ENCODE measurements at places on chromosomes 11 and 22.

DNA sequence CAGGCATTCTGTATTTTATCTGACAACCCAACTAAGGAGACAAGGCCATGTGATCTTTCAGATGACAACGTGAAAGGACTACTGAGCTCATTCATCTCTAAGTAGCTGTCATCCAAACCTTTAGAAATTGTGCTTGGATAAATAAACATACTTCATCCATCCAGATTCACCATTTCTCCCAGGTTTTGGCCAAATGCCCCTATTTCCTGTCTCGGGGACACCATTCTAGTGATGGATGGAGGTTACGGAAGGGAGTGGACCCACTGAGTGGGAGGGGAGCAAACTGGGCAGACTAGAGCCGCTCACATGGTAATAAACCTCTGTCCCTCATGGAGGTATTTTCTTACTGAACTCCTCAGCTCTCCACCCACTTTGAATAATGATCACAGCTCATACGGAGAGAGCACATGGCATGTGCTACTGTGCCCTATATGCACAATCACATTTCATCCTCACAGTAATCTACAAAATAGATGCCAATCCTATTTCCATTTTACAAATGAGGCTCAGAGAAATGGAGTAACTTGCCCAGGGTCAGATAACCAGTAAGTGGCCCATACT is 114.4 kb downstream of the SLC1A2 start:
- no peak for DNase-seq

DNA sequence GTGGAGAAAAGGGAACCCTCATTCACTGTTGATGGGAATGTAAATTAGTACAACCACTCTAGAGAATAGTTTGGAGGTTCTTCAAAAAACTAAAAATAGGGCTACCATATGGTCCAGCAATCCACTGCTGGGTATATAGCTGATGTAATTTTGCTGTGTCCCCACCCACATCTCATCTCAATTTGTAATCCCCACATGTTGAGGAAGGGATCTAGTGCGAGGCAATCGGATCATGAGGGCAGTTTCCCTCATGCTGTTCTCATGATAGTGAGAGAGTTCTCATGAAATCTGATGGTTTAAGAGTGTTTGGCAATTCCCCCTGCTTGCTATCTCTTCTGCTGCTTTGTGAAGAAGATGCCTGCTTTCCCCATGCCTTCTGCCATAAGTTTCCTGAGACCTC is 17.1 kb upstream of the OR52M1 start:
- no peak for DNase-seq

GRCh38 chr22:22558972-22559603 is at the start of gene PRAME:
Gene PRAME (minus strand): TSS chr22:22559265. CDS start chr22:22556832, 2,433 bp downstream.
- DNase-seq = peak; percentile 88

DNA sequence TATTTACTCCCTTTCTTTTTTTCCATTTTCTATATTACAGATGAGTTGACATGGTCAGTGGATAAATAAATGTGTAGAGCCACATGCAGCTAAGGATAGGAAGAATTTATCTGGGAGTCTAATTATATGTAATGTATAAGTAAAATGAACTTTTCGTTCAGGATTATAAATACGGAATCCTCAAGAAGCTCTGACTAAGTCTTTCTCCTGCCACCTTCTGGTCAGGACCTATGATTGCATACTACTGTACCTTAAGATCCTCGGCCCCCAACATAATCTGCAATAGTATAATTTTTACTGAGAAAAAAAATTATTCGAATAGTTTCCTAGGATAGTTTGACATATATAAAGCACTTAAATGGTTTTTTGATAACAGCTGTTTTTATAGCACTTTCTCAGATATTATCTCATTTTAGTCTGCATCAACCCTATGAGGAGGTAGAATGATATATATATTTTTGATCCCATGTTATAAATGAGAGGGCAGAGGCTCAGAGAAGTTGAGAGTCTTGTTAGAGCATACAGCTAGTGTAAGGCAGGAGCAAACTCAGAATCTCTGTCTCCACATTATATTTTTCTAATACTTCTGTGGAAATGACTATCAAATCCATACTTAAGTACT is 36.1 kb downstream of the CCDC90B start:
- peak; percentile 34 for DNase-seq

- DNase-seq = peak; percentile 81
Measured at GRCh38 chr11:35066783-35067423, 72.1 kb upstream of the CD44 start.

- no peak for DNase-seq
Measured at GRCh38 chr11:20589796-20590195, 9.6 kb upstream of the SLC6A5 start.

DNA sequence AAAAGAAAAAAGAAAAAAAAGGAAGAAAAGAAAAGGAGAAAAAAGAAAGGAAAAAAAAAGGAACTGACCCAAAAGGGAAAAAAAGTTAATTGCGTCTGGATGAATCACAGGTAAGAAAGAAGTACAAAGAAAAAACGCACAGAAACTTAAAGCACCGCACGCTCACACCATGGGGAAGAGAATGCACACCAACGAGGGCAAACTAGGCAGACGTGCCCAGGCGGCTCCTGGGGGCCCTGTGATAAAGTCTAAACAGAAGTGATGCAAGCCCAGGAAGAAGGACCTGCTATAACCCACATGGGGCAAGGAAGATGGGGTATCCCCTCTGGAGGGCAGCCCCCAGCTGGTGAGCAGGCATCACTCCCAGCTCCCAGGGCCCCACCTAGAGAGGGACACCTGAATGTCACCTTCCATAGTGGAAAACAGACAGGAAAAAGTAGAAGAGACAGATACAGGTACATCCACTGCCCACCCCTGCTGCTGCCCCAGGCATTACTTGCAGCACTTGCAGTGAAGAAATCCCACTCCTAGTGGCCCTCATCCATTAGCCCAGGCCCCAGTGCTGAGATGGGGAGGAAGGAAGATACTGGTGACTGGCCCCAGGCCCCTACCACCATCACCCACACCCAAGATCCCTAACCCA is 28.9 kb downstream of the NAP1L4 start:
- no peak for DNase-seq

DNA sequence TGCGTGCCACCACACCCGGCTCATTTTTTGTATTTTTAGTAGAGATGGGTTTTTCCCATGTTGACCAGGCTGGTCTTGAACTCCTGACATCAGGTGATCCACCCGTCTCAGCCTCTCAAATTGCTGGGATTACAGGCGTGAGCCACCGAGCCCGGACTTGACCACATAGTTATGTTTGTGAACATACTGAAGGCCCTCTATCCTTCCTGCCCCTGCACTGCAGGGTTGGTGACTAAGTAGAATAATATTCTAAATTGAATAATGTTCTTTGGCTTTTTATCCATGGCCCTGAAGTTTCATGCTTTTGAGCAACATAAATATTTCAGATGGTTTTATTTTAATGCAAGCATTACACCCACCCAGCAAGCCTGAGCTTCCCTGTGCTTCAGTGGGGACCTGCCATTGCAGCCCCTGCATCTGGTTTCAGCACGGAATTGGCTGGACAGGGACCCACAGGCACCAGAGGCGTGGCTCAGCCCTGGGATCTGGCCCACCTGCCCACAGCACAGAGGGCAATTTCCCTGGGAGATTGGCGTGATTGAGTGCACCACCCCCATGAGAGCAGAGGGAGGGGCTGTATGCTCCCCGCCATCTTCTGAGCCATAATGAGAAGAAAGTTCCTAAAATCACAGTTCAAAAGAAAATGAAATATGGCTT is 460.5 kb downstream of the BRD1 start:
- no peak for DNase-seq

GRCh38 chr22:29316141-29316828 is 788 bp upstream of the RASL10A start:
- DNase-seq = no peak

DNA sequence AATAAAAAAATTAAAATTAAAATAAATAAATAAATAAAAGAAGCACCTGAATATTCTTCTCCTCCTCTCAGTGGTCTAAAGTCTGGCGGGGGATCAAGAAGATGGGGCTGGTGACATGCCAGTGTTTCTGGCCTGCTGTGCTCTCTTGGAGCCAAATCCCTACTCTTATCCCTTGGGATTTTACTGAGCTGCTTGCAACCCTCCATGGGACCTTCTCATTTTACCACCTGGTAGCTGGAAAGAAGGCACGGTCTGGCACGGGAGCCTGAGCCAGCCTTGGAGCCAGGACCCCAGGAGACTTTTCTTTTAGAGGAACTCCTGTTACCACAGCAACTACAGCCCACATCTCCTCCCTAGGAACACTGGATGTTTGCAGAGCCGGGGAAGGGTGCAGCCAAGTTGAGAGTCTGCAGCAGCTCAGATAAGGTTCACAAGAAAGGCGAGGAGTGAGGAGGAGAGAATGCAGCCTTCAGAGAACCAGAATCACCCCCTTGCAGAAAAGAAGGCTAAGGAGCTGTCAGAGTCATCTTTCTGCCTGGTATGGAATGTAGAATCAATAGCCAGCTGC is 21.4 kb downstream of the CD6 start:
- no peak for DNase-seq

- no peak for DNase-seq
Measured at GRCh38 chr11:69000831-69001242, 12.2 kb downstream of the MRGPRF start.

- no peak for DNase-seq
Measured at GRCh38 chr22:50031189-50032091, 18.9 kb upstream of the IL17REL start.

- no peak for DNase-seq
Measured at GRCh38 chr11:131600628-131601027, 230.2 kb downstream of the NTM start.

DNA sequence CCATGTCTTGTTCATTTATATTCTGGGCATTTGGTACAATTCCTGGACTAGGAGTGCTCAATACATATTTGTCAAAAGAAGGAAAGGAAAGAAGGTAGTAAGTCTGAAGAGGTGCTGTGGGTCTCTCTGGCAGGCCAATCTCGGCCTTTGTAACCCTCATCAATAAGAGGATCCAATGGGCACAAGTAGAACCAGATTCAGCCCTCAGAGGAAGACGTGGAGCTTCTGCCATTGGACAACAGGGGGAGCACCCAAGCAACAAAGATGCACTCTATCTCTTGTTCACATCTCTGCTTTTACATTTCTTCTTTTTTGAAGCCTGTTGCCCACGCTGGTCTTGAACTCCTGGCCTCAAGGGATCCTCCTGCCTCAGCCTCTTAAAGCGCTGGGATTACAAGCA is 2.2 kb upstream of the VPS11 start:
- DNase-seq = peak; percentile 56

DNA sequence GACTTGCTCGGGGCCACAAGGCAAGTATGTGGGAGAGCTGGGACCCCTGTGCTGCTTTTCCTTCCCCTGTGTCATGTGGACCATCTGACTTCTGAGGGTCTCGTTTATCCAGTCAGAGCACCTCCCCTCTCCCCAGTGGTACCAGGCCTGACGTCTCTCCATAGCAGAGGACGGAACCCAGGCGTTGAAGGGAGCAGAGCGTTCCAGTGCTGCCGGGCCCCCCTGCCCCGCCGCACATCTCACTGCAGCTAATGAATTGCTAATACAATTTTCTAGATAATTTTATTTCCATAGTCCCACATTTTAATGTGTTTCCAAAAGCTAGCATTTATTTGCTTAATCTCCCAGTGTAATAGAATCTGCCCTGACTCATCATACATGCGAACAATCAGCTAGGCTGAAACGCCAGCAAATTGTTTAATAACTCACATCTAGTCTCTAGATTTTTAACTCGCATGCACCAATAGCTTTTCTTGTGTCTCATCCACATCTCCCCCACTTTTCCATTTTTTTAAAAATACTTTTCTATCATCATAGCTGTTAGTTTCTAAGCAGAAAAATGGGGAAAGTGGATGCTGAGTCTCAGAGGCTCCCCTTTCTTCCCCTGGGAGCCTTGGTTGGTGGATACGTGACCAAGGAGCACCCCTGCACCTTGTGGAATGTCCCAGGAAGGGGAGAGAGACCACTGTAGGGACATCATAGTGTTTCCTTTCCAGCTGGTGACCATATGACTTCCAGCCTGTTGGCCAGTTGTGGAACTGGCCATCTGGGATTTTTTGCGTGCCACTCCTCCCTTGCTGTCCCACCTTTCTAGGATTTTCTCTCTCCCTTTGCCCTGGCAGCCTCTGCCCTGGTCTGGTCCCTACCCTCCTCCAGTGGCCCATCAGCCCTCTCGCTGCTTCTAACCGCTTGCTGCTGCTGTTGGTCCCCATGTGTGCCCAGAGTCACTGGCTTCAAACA is 58.6 kb upstream of the NNMT start:
- DNase-seq = no peak

DNA sequence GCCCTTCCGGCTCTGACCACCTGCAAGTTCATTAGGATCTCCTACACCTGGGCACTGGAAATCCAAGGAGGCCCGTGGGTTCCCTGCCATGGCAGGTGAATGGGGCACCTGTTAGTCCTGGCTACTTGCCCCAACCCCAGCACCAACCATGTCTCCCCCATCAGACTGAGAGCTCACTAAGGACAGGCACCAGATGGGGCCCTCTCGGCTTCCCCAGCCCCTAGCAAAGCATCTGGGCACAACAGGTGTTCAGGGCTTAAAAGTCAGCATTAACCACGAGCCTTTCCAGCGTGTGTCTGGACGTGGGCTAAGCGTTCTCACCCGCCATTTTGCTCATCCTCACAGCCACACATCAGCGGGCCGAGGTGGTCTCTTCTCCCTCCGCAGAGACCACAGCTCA is 2.2 kb downstream of the SULT4A1 start:
- no peak for DNase-seq

DNA sequence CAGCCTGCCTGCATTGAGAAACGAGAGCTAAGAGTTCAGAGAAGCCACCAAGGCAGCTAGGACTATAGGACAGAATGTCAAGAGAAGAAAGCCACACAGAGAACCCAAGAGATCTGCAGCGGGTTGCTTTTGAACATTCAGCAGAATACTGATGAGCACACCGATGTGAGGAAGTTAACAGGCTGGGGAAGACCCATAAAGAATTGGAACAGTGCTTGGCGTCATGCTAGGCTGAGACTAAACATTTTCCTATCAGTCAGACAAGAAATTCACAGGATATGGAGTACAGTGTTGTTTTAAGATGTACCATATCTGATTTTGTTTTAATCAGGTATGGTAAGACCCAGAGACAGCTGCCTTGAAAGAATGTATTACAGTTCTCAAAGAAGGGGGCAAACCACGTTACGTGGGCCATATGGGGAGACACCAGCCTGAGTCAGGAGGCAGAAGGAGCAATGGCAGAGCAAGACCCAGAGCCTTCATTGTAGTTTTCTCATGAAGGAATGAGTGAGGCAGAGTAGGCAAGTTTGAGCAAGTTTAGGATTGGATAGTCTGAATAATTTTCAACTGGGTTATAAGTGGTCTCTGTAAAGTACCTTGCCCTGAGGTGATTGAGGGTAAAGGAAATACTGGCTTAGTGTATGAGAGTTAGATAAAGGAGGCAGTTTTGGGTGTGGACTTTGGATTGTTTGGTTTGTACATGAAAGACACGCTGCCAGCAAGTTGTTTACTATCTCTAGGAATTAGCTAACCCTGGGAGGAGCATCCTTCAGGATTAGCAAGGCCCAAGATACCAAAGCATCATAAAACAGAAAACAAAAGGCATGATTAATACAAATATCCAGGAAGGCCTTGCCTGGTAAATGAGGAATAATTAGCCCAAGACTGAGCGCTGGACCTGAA is 14.3 kb downstream of the LRRC75B start:
- DNase-seq = no peak

GRCh38 chr22:28714043-28714628 is 27.5 kb downstream of the CHEK2 start:
- peak; percentile 65 for DNase-seq

GRCh38 chr11:91749251-91749650 is 475.4 kb upstream of the FAT3 start:
- DNase-seq = no peak
